Substantia nigra (tissue), 51 donors: ENCODE measurements at places on chromosomes 13 and 19.

DNA sequence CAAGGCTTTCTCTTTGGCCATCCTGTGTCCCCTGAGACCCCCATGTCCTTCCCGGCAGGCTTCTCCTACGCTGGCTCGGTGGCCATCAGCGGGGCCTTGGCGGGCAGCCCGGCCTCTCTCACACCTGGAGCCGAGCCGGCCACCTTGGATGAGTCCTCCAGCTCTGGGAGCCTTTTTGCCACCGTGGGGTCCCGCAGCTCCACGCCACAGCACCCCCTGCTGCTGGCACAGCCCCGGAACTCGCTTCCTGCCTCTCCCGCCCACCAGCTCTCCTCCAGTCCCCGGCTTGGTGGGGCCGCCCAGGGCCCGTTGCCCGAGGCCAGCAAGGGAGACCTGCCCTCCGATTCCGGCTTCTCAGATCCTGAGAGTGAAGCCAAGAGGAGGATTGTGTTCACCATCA lies 14.2 kb downstream of the PLEKHJ1 start:
- DNase-seq = no peak

- DNase-seq = no peak
Observed at GRCh38 chr19:34778342-34778741, 5.3 kb upstream of the ZNF599 start.

- no peak for DNase-seq
Observed at GRCh38 chr13:50894012-50894411, 15.6 kb upstream of the RNASEH2B start.

DNA sequence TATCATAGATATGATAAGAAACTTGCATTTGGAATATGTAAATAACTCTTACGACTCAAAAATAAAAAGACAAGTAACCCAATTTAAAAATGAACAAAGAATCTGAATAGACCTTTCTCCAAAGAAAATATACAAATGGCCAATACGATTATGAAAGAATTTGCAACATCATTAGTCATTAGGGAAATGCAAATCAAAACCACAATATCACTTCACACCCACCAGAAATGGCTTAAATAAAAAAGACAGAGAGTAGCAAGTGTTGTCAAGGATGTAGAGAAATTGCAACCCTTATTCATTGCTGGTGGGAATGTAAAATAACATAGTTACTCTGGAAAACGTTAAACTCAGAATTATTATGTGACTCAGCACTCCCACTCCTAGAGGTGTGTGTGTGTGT lies 226.6 kb upstream of the MAB21L1 start:
- DNase-seq = no peak

DNA sequence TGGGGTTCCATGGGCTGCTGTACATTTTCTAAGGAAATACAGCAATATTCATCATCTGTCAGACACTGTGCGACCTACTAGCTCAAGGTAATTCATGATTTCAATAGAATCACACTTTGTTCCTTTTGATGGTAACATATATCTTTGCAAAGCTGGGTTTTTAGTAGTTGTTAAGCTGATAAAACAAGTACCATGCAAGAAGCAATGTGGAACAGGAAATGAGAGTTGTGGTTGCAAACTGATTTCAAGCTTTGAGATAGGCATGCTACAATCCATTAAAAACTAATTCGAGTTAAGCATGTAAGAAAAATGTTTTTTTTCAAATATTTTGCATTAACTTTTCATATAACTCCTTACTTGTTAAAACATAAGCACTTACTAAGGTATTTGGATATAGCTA lies 6.8 kb upstream of the MBNL2 start:
- DNase-seq = no peak

DNA sequence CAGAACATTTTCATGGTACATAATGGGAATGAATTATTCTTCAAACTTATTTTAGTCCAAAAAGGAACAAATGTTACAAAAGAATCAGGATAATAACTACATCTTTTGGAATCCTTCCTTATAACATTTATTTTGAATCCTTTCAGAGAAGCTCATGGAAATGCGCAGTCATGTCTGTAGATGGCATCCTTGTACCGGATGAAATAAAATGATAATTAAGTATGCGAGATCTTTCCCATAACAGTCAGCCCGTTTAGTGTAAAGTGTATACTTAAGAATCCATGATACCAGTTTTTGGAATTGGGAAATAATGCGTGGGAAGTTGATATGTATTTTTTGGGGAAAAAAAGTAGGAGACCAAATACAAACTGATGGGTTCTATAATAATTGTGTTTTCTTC lies 418.8 kb downstream of the GPC5 start:
- DNase-seq = no peak

- peak; percentile 15 for DNase-seq
Observed at GRCh38 chr19:58372311-58373133, 8.3 kb downstream of the ZNF837 start.

- DNase-seq = no peak
Observed at GRCh38 chr19:991174-991931, 7.2 kb downstream of the WDR18 start.

- DNase-seq = peak; percentile 66
Observed at GRCh38 chr13:113816946-113817859, 46.7 kb downstream of the GAS6 start.

DNA sequence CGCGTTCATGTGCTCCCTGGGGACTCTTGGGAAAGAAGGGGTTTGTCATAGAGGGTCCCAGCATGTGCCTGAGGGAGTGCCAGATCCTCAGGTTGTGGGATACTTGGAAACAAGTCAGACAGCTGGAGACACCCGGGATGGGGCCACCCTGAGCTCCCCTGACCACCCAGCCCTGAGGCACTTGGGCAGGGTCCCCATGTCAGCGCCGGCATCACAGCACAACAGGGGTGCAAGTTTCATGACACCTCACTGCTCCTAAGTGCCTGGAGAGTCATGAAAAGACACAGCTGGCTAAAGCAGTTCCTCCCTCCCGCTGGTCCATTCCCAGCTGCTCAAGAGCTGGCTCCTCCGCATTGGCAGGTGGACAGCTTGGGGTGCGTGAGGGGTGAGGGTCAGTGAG lies 102.7 kb downstream of the KDM4B start:
- no peak for DNase-seq

GRCh38 chr13:38902551-38902950 lies 88.1 kb downstream of the STOML3 start:
- no peak for DNase-seq

DNA sequence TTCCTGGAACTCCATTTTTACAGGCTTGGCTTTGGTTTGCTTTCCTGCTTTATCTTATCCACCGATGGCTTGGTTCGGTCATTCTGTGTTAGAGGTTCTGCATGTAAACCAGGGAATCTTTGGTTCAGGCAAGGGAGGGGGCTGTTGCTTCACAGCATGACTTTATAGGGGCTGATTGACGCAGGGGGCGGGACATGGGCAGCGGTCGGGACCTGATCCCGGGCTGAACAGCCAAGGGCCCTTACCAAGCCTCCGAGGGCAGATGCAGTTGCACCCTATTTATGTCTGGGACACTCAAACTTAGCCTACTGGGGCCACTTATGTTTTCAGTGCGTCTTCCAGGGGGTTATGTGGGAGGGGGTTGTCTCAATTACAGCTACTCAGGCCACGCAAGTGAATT lies 312.4 kb downstream of the ZNF536 start:
- no peak for DNase-seq

DNA sequence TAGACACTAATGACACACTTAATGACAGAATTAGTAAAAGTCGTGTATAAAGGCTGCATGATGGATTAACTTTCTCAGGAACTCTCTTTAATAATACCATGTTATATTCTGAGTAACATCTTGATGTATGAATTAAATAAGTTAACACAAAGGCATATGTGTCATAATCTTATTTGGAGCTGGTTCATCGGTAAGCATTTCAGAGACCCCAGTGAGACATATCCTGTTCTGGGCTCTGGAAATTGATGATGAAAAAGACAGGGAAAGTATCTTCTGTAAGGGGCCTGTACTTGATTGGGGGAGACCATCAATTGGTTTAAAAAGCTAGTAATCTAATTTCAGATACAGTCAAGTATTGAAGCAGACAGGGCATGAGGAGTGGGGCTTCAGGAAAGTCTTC lies 547.9 kb downstream of the GPC6 start:
- DNase-seq = no peak

GRCh38 chr13:40283666-40284065 lies 382.8 kb downstream of the FOXO1 start:
- no peak for DNase-seq

DNA sequence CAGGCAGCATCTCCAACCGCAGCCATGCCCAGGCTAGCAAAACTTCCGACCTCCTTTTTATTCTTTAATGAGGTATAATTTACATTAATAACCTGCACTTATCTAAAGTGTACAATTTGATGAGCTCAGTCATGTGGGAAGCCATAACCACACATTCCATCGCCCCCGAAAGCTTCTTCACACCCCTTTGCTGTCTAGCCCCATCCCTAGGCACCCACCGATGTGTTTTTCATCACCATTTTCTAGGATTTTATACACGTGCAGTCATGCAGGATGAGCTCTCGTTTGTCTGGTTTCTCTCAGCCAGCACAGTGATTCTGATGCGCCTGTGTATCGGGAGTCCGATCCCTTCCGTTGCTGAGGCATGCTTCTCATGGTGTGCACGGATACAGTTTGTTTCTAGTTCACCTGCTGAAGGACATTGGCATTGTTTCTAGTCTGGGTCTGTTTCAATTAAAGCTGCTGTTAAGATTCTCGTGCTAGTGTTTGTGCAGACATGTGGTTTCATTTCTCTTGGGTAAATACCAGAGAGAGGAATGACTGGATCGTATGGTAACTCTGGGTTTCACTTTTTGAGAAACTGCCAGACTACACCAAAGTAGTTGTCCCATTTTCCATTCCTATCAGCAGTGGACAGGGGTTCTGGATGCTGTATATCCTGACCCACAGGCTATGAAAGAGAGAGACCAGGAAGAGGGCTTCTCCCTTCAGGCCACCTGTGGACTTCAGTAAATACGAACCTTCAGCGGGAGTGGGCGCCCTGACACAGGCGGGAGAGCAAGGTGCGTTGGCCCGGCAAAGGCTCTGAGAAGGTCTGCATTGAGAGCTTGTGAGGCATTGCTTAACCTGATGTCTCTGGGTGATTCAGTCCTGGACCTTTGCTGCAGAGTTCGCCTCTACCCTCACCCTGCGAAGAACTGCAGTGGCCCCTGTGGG lies 4.9 kb downstream of the AP1M1 start:
- no peak for DNase-seq

GRCh38 chr19:38809592-38810252 lies 3.0 kb downstream of the LGALS4 start:
- no peak for DNase-seq

- DNase-seq = no peak
Observed at GRCh38 chr13:50915565-50915964, 6.0 kb downstream of the RNASEH2B start.

DNA sequence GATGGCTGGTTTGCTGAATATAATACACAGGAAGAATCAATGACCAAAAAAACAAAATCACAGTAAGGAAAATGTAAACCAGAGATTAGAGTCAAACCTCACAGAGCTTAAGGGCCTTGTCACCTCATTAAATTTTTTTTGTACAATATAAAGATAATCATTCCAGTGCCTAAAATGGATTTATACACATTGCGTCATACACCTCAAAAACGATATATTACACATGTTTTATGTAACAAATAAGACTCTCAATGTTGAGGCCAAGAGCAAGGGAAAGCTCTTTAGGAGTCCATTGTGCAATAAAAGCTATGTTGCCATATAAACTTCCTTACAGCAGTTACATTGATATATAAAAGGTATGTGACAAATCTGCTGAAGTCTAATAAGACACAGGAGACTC lies 856.7 kb upstream of the SLITRK1 start:
- no peak for DNase-seq

DNA sequence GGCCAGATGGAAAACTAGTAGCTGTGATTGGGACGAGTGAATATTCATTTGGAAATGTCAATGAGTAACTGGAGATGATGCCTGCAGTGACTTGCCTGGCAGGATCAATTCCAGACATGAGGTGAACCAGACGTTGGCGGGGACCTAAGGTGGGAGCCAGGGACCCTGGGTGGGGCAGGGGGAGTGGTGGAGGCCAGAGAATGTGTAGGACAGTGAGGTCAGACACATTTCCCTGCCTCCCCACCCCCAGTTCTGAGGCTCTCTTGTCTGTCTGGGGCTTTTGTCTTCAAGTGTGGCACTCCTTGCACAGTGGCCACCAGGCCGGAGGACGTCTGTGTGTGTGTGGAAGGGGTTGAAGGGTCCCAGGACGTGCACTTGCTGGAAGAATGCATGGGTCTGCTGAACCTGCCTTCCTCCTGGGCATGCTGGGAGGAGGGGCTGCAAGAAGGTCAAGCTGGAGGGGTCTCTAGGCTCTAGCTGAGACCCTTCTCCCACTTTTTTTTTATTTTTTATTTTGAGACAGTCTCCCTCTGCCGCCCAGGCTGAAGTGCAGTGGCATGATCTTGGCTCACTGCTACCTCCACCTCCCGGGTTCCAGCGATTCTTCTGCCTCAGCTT lies 51.6 kb downstream of the CHST8 start:
- DNase-seq = no peak

- no peak for DNase-seq
Observed at GRCh38 chr13:34230271-34230670, 412.3 kb downstream of the RFC3 start.

DNA sequence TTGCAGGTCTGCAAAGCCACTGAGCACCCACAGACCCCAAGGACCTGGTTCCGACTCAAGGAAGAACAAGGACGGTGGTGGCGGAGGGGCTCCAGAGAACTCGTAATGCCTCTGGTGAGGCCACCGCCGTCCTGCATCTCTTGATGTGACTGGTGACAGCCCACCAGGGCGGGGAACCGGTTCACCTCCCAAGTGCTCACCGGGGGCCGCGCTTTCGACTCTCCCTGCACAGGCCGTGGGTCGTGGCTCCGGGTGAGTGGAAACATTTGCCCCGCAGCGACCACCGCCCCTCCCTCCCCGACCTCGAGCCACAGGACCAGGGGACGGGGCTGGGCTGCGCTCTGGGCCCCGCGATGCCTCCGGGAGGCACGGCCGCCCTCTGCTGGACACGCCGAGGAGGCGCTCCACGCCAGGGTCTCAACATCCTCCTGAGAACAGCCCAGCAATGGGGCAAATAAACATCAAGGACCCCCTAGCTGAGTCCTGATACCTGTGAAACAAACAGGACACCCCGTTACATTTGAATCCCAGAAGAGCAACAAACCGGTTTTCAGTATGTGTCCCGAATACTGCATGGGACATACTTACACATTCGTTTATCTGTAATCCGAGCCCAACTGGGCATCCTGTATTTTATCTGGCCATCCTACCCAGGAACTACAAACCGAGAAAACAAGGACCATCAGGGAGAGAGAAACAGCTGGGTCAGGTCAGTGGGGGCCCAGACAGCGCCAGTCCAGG lies 3.9 kb upstream of the PLPP2 start:
- peak; percentile 18 for DNase-seq
